ENCODE measurements at places on chromosomes 2 and 18.

DNA sequence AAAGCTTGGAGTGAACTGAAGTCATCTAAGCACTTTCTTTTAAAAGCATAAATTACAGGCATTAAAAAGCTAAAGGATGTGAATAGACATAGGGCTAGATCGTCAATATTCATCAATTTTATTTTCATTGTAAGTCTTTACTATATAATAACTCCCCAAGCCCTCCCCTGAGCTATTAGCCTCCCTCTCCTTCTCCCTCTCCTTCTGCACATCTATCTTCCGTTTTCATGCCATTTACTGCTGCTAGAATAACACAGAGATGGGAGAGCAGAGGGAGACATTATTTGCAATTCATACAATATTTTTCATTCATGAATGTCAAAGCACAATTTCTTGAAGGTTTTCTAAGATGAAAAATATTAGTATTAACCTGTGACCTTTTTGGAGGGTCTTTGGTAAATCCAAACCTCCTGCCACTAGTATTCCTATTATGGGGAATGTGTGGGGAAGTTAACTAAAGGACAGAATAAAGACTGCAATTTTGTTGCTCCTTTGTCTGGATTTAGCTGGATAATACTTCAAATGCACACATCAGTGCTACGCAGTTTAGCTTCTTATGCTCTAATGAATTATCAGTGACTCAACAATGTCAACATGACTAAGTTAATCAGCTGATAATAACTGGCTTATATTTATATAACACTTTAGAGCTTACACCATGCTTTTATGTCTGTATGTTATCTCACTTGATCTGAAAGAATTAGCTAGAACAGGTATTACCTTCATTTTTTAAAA is 28.2 kb upstream of the MFF start:
- DNase-seq = no peak

DNA sequence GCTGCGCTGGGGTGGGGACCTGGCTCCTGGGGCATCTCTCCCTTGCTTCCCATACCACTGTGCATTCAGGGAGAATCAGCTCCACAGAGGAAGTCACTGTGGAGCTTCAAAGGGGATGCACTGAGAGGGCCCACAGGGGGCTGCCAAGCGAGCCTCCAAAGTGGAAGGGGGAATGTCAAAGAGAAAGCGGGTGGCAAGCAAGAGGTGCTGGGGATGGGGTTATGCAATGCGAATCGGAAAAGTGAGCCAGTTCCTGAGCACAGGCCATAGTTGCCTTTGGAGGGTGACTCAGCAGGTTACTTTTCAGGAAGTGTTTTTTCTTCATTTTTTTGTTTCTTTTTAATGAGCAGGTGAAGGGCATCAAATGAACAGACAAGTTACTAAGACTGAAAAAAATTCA is 17.6 kb downstream of the PMAIP1 start:
- peak; percentile 84 for DNase-seq

- no peak for DNase-seq
These were observed 14.6 kb downstream of the PAIP2B start for GRCh38 chr2:71212336-71212735.

DNA sequence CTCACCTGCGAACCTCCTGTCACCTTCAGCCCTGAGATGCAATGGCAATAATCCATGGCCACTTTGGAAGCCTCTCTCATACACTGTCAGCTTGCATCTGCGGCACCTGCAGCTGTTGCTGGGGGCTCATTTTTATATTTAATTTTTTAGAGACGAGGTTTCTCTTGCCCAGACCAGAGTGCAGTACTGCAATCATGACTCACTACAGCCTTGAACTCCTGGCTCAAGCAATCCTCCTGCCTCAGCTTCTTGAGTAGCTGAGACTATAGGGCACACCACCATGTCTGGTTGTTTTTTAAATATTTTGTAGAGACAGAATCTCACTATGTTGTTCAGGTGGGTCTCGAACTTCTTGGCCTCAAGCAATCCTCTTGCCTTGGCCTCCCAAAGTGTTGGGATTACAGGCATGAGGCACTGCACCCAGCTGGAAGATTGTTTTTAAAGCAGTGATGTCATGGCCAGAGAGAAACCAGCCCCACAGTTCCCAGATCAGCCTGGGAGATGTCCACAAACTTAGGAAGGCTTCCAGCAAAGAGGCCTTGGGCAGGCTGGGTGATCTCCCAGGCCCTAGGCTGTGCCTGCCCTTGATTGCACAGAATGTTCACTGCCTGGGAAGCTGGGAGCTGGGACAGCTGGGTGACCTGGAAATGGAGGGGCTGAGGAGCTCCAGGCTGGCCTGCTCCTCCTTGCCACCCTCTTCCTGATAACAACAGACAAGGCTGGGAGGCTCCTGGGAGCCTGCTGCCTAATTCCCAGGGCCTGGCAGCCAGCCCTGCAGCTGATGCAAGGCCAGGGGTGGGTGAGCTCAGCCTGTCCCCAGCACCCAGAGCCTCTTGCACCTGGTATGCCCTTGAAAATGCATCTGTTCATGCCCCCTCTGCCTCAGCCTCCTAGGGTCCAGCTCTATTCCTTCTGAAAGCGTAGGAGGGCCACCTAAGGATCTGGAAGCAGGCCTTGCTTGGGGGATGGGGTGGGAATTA is 27.1 kb downstream of the SH2D6 start:
- no peak for DNase-seq

All from AML-193 (cell line).